ENCODE measurements at places on chromosomes 2 and 18. TPM values are rescaled to one million over a fixed set of nuclear protein-coding genes. Genes with fewer than 3 reads are reported as not detected.

The SCG2 gene
- 0.21 TPM for total RNA-seq

The STK36 gene
- 13.5 TPM for total RNA-seq

The ANKRD62 gene
- total RNA-seq, result not detected

The ABCA12 gene
- total RNA-seq, result not detected

The MARCHF4 gene
- not detected for total RNA-seq

The HOXD13 gene
- total RNA-seq, result not detected

The DLGAP1 gene
- not detected for total RNA-seq

The KCNF1 gene
- total RNA-seq, result not detected

The SAG gene
- total RNA-seq, result not detected

The HOXD9 gene
- total RNA-seq, result not detected

The DSG4 gene
- total RNA-seq, result not detected

The PLEK gene
- 209 TPM for total RNA-seq

The PFN4 gene
- total RNA-seq, result not detected

The SNRPD1 gene
- 158 TPM for total RNA-seq

The TPO gene
- not detected for total RNA-seq

The SLC9A4 gene
- total RNA-seq, result 0.14 TPM

The DOK1 gene
- 27.4 TPM for total RNA-seq

The GALNT13 gene
- total RNA-seq, result not detected

The CYRIA gene
- 13.3 TPM for total RNA-seq

The ZNF532 gene
- total RNA-seq, result 19.3 TPM

The IFIH1 gene
- 30.9 TPM for total RNA-seq

The TNFAIP6 gene
- 1.7 TPM for total RNA-seq

The LRATD1 gene
- not detected for total RNA-seq

The IL1R1 gene
- total RNA-seq, result 0.86 TPM

The ITPRIPL1 gene
- total RNA-seq, result 48.2 TPM

The POTEC gene
- not detected for total RNA-seq

The C2orf15 gene
- total RNA-seq, result not detected

The ZAP70 gene
- total RNA-seq, result 97.4 TPM

The TLK1 gene
- total RNA-seq, result 76.3 TPM

The TXNDC2 gene
- not detected for total RNA-seq

The ZNF512 gene
- total RNA-seq, result 24.0 TPM

The TDRD15 gene
- total RNA-seq, result 0.07 TPM
